ENCODE measurements at places on chromosomes 1 and 21.
A peak's percentile ranks its signal among the peaks of the same experiment; 100 is the strongest.

DNA sequence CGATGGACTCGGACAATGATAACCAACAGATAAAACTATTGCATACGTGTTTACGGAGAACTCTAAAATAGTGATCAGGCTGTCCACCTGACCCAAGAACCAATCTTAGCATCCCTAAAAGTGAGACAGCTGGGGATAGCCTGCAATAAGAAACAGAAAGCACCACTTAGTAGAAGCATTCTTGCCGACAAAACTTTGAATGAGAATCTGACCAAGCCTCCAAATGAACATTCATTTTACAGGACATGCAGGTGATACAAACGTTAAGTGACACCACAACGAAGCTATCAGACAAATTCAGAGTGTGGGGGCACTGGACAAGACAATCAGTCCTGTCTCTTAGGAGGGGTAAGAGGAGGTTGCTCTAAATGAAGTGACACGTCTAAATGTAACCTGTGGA, 1.2 kb downstream of the PSMG1 start:
- no peak for DNase-seq

GRCh38 chr1:146020058-146021049, 1.2 kb downstream of the HJV start:
- no peak for DNase-seq

- peak; percentile 5 for DNase-seq
Measured at GRCh38 chr1:88061492-88062177, 622.4 kb upstream of the PKN2 start.

- DNase-seq, result no peak
Measured at GRCh38 chr1:94125551-94126514, 4.9 kb upstream of the ABCA4 start.

GRCh38 chr1:205879974-205880373, 30.0 kb upstream of the PM20D1 start:
- DNase-seq, result no peak

DNA sequence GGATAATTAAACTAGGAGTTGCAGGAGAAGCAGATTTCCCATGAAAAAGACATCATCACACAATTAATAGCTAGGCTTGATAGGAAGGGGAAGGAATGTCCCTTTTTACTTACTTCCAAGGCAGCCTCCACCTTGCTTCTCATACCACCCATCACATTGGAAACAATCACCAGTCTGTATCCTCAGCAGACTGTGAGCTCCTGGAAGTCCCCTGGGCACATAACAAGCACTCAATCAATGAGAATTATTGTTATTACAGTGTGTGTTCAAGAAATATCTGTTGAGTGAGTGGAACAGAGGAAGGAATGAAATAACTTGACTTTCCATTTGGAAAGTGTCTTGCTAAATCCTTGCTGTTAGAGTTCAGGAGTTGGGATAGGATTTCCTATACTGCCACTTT, 36.2 kb downstream of the HIVEP3 start:
- DNase-seq, result no peak

DNA sequence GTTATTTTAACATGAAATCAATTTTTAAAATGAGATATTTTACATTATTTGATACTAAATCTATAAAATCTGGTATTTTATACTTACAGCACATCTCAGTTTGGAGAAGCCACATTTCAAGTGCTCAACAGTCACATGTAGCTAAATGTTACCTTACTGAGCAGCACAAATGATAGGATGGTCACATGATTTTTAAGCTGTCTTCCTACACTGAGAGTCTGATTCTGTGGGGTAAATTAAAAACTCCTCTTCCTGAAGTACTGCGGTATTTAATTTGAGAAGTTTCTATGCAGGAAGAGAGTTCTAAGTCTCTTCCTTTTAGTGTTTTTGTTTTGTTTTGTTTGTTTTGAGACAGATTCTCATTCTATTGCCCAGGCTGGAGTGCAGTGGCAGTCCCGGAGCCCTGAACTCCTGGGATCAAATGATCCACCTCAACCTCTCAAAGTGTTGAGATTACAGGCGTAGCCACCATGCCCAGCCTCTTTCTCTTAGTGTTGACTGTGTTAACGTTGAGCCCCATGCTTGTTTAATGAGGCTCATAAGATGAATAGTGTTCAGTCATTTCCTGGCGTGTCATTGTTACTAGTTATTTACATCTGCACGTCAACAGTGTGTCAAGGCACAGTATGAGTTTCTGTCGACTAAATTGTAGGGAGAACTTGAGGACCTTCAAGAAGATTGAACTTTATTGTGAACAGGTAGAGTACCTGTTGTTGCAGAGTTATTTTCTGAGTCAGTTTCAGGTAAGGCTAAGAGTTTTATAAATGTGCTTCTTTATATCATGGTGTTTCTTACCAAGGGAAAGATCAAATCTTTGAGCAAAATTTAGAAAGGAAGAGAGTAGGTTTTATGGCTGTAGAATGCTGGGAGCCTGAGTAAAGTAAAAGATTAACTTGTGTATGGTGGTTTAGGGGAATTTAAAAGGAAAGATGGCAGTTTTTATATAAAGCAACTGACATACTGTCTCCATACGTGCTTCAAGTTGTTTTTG, 3.3 kb downstream of the CNST start:
- DNase-seq, result no peak

- DNase-seq, result no peak
Measured at GRCh38 chr1:12138196-12139168, 28.3 kb upstream of the TNFRSF1B start.

GRCh38 chr1:24435782-24436365, 20.3 kb downstream of the NIPAL3 start:
- no peak for DNase-seq

DNA sequence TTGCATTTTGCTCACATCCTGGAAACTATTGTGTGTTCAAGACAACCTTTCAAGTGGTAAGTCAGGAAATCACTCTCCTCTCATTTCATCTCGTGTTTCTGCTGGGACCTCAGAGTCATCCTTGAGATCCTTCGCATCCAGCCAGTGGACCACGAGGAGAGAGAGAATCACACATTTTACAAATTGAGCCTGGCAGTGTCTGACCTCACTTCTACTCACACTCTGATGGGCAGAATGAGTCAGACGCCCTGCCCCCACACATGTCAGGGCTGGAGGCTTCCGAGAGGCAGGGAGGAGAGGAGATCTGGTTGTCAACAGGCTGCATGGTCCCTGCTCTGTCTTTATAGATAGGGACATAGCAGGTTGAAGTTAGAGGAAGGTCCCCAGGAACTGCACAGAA, 509.7 kb downstream of the AJAP1 start:
- no peak for DNase-seq

DNA sequence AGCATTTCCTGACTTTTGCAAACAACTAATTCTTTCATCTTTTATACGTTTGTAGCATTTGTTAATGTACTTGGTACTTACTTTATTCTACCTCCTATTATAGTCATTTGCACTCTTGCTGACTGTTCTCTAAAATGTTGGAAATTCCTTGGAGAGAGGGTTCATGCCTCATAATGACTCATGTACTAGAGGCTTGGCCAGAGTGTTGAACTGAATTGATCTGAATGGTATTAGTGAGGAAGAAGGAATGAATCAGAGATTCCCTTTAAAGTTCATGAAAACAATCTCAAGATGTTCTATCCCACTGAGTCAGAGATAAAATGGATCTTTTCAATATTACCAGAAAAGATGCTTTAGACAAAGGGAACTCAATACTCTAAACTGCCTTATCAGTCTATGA, 383.4 kb downstream of the SEC16B start:
- no peak for DNase-seq

- no peak for DNase-seq
Measured at GRCh38 chr1:98452162-98452561, 209.4 kb upstream of the SNX7 start.

DNA sequence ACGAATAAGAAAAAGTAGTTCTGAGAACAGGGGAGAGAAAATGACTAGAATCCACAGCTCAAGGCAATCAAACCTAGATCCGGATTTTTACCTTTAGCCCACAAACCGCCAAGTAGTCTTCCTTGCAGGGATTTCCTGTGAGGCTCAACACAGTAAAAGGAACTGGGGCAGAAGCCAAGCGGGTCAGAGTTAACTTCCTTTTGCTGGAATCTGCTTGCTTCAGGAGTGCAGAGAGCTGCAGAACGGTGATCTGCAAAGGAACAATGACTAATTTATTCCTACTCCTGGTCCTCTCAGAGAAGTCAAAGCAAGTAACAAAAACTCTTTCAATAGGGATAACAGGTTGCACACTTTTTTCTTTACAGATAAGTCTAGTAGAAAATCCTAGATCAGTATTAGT, 53.4 kb downstream of the UBR4 start:
- no peak for DNase-seq

- DNase-seq, result no peak
Measured at GRCh38 chr1:235468970-235469369, 35.3 kb downstream of the B3GALNT2 start.

DNA sequence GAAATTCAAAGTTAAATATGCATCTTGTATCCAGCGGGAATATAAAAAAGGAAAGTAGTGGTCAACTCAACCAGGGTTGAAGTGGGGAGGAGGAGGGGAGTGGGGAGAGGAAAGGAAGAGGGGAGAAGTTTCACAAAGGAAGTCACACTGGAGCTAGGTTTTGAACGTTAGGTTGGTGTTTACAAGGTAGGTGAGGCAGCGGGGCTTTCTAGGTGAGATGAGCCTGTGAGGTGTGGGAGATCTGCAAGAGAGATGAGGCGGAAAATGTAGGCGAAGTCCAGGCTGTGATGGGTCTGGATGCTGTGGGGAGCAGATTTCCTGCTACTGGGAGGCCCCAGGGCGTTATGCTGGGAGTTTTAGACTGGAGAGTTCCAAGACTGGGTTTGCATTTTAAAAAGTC, 36.1 kb upstream of the IL20 start:
- no peak for DNase-seq

DNA sequence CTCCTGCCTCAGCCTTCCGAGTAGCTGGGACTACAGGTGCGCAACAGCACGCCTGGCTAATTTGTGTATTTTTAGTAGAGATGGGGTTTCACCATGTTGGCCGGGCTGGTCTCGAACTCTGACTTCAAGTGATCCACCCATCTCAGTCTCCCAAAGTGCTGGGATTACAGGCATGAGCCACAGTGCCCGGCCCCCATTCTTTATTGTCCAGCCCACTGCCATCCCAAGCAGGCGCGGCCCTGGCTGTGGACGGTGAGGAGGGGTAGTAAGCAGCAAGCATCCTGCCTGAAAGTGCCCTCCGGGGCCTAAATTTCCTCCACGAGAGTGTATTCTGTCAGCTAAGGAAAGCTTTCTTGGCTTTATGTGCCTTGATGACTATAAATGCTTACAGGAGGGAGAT, 113.2 kb upstream of the CSF3R start:
- no peak for DNase-seq

DNA sequence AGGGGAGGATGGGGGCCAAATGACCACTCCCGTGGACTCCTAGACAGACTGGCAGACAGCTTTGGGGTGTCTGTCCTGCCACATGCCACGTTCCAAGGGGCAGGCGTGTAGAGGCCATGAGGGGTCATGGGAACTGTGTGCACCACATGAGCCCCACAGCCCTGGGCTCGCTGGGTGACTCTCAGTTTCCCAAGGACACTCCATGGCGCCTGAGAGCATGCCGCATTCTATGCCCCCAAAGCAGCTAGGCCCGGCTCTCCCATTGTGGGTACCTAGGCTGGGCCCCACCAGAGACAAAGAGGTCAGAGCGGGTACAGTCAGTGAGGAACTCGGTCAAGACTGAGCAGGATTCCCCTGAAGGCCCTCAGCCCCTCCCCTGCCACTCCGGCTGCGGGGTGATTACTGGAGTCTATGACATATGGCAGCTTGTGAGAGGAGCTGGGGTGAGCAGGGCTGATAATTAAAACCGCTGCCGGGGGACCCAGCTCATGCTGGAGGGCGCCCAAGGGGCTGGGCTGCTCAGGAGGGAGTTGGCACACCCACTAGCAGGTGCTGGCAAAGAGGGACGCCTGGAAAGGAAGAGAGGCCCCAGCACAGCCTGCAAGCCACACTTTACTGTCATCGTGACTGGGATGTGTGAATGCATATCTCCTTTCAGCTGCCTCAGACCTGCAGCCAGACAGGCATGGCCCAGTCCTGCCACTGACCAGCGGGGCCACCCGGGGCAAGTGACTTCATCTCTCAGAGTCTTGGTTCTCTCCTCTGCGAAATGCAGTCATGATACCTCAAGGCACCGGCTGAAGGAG, 8.4 kb downstream of the LRP8 start:
- DNase-seq, result no peak

GRCh38 chr1:72186733-72187307, 95.5 kb downstream of the NEGR1 start:
- DNase-seq, result no peak

DNA sequence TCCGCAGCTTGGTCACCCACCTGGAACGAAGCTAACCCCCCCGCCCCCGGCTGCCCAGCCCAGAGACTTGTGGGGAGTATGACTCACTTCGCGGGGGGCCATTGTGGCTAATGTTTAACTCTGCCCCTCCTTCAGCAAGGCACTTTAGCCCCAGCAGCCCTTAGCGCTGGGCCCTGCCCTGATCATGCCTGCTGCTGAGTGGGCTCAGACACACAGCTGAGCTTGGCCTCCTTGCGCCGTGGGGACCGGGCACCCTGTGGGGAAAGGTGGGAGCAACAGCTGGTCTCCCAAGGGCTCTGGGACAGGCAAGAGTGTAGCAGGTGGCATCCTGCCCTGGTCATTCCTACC, 6.3 kb upstream of the LAD1 start:
- no peak for DNase-seq
